RPMI7951 (cell line): ENCODE measurements at places on chromosomes 7 and 10.
A peak's percentile ranks its signal among the peaks of the same experiment; 100 is the strongest.

- peak; percentile 3 for DNase-seq
Measured at GRCh38 chr10:51937308-51938140, 238.1 kb upstream of the CSTF2T start.

DNA sequence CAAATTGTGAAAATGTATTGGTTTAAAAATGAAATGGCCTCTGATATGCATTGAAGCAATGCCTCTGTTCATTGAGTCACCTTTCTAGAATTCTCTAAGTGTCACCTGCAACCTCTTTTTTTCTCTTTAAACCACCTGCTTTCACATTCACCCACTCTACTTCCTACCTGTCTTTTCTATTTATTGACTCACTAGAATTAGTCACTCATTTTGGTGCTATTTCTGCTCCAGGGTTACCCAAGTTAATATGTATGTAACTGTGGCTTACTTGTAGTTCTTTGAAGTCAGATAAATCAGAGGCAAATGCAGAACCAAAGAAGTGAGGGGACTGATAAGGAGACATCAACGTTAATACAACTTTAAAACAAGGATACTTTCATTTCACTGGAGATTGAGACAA is 674.7 kb downstream of the CCSER2 start:
- DNase-seq = no peak

GRCh38 chr7:74584160-74584954 is 73.2 kb upstream of the GTF2I start:
- DNase-seq = no peak

GRCh38 chr7:139869886-139870285 is 40.8 kb downstream of the TBXAS1 start:
- DNase-seq = no peak

- DNase-seq = no peak
Measured at GRCh38 chr7:12861070-12861469, 173.6 kb downstream of the ARL4A start.
